ENCODE measurements at places on chromosomes 4 and X.

DNA sequence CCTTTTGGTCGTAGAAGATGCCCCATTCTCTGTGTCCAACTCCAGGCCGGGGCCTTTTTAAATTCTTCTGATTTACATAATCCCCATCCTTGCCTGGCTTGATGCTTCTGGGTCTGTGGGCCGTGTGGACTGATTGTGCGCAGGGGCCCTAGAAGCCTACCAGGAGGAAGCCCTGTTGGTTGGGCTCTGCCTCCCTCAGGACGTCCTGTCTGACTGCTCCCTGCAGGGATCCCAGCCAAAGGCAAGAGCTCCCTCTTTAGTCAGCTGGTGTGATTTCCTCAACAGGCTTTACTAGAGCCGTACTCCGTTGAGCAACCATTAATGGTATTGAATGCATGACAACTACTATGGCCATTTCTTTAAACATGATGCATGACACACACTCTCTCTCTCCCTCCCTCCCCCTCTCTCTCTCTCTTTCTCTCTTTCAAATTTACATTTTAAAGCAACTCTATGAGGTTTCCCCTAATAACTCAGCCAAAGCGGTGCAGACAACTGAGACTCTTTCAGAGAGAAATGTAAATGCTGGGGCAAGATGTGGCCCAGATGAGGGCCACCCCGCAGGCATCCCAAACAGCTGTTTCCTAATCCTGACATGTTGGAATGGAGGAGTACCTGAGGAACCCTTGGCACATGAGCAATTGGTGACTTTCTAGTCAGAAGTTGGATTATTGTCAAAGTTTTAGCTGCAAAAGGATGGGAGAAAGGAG, 117.3 kb downstream of the DRD5 start:
- DNase-seq: no peak

DNA sequence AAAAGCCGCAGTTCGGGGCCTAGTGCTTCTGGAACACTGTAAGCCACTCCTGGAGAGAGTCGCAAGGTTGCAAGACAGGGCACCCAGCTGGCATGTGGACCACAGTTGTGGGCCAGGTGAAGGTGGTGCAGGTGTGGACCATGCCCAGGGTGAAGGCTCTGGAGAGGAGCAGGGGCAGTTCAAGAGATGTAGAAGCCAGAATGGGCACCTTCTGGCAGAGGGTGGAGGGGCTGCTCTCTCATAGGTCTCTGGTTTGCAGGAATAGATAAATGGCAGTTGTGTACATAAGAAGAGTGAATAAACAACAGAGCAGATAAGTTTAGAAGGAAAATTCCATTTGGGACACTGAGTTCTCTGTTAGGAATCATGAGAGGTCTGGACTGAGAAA, 38.6 kb downstream of the TNIP3 start:
- no peak for DNase-seq

GRCh38 chrX:53188763-53189162, 36.2 kb downstream of the KDM5C start:
- DNase-seq: no peak

GRCh38 chrX:72100051-72100755, 31.5 kb downstream of the RTL5 start:
- no peak for DNase-seq

GRCh38 chrX:105349476-105349875, 129.0 kb upstream of the TEX13A start:
- no peak for DNase-seq

- DNase-seq: no peak
These were observed 71.9 kb downstream of the NPNT start for GRCh38 chr4:105967058-105967658.

DNA sequence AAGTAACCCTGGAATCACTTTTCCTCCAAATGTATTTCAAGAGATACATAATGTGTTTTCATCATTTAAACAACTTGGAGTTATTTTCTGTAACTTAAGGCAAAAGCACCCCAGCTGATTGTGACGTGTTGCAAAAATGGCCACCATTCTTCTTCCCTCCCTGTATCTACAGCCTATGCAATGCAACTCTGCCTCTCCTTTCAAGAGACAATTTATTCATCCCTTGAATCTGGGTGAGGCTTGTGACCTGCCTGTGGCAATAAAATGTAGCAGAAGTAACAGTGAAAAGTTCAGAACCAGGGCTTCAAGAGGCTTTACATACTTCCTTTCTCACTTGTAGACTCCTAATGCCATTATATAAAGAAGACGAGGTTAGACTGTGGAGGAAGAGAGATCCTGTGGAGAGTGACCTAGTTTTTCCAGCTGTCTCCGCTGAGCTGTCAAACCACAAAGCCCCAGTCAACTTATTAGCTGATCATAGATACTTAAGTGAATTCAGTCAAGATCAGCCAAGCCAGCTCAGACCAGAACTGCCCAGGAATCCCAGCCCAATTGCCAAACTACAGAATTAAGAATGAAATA, 81.0 kb upstream of the KLF3 start:
- DNase-seq: no peak

DNA sequence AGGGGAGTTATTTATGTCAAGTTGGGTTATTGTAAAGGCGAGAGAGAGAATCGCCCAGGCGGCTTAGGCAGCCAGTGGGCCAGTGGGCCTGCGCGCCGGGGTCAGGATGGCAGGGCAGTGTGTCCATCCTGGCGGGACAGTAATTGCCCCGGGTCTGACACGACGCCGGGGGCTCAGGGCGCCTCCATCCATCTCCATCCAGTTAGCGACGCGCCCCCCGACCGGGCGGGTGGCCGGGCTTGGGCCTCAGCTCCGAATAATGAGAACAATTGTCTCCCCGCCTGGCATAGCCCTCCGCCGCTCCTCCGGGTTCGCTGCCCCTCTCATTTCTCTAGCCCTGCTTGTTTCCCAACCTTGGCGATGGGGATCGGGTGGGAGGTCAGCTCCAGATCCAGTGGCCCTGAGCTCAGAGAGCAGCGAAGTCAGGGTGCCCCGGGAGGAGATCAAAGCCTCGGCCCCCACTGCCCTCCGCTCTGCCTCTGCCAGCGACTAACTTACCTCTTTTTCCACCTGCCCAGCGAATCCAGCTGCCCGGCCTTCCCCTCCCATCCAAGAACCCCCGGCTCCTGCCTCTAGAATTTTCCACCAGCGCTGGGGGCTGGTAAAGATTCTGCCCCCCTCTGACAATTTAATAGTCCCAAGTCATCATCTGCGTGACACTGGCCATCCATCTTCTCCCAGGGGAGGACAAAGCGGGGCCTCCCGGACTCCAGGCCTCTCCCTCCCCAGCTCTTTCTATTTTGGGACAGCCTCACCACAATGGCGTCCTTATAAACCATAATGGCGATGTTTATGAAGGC, 56.9 kb upstream of the TMEM33 start:
- no peak for DNase-seq

- no peak for DNase-seq
These were observed 18.0 kb downstream of the CRMP1 start for GRCh38 chr4:5874811-5875449.

- DNase-seq: no peak
These were observed 57.9 kb upstream of the TEX13D start for GRCh38 chrX:124274438-124275181.

DNA sequence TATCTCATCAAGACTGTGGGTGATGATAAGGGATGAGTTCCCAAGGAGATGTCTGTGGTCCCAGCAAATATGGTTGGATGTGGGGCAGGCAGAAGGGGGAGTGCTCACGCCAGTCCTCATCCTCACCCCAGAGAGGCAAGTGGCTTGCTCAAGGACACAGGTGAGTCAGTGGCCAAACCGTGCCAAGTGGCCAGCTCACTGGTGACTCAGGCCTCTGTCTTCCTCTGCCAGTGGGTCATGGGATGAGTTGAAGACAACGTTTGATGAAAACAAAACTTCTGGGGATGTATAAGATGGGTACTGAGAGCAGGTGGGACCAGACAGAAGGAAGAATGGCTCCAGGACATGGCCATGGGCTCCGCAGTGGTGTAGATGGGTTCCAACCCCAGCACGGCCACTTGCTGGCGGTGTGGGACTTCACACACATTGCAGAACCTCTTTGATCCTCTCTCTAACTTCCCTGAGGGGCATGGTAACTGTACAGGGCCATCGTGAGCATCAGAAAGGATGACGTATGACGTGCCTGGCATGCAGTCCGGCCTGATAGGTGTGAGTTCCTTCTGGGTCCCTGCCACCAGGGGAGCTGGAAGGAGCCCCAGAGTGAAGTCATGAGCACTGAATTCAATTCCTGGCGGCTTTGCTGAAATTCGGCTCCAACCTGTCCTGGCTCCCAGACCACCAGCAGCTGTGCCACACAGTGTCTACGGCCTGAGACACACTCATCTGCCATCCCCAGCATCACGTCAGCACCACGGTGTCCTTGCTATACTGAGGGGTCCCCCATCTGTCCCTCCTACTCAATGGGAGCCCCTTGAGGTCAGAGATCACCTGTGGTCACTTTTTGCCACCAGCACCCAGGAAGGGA, 41.3 kb upstream of the GPR78 start:
- DNase-seq: no peak

DNA sequence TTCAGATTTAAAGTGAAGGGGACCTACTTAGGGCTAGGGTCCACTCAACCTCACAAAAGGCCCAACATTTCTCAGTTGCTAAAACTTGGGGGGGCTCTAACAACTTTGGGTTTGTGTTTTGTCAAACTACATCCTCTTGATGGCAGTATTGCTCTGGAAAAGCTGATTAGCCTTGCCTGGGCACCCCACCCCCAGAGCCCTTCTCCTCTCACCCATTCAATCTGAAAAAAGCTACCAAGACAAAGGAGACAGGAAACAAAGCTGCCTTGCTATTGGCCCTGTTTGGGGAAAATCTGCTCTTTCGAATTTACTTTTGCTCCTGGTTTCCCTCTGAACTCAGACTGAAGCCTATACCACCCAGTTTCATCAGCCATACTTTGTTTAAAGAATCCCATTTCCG, 195.2 kb upstream of the STK26 start:
- no peak for DNase-seq

DNA sequence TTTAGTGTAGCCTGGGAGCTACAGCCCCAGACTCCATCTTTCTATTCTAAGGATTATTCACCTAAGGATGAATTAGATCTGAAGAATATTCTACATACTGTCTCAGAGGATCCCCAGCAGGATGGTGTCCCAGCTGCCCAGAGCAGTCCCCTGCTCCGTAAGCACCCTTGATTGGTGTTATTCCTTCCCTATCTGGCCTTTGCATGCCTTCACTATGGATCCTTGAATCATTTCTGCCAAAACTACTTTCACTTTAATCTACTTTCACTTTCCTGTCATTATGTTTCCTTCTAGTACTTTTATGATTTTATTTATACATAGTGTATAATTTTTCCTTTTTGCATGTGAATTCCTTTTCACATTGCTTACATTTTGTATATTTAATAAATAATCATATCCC, 39.2 kb downstream of the ARHGAP24 start:
- no peak for DNase-seq

GRCh38 chr4:165331359-165331758, 3.9 kb downstream of the MSMO1 start:
- no peak for DNase-seq

DNA sequence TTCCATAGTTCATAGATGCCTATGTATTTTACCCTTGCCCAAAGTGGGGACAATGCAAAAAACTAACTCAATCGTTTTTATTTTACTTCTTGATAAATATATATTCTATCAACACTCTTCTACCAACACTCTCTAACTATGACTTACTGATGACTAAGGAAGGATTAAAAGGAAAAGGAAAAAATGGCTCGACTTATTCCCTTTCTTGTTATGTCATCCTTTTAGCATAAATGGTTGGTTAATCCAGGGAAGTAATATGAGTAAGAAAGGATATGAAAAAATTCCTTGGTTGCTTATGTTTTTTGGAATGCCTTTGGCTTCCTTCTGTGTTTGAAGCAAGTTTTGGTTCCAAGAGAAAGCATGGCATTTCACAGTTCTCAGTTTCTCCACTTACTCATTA, 1087.1 kb downstream of the C4orf33 start:
- DNase-seq: no peak

DNA sequence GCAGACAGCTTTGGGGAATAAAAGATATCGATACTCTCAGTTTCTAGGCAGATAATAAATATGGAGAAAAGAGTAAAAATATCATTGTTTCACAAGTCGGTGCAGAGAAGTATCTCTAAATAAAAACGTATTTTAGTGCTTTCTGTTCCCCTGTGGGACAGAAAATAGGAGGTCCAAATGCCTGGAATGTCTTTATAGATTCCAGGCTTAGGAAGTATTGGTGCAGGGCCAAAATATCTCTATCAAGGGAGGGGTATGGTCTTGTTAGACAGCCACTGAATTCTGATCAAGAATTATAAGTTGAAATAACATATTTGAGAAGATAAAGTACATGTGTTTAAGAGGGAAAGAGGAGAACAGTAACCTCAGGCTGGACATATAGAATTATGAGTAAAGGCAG, 596.4 kb downstream of the PCDH18 start:
- DNase-seq: no peak

- no peak for DNase-seq
These were observed 84.7 kb upstream of the RAPGEF2 start for GRCh38 chr4:159018062-159018629.

GRCh38 chrX:18410038-18410437, 15.4 kb upstream of the CDKL5 start:
- DNase-seq: no peak

DNA sequence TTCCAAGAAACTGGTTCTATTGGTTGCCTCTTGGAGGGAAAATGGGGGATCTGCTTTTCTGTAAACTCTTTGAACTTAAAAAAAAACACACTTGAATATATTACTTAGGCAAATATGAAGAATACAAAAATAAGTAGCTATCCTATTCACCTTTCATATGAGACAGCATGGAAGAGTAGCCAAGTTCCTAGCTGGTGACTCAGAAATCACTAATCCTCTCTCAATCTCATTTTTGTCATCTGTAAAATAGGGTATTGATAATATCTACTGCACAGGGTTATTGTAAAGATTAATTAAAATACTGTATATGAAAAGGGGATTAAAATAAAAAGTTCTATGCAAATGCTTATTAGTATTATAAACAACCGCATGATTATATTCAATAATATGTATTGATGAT, 12.7 kb downstream of the MGARP start:
- no peak for DNase-seq

GRCh38 chr4:148497258-148497657, 55.0 kb upstream of the NR3C2 start:
- DNase-seq: no peak

DNA sequence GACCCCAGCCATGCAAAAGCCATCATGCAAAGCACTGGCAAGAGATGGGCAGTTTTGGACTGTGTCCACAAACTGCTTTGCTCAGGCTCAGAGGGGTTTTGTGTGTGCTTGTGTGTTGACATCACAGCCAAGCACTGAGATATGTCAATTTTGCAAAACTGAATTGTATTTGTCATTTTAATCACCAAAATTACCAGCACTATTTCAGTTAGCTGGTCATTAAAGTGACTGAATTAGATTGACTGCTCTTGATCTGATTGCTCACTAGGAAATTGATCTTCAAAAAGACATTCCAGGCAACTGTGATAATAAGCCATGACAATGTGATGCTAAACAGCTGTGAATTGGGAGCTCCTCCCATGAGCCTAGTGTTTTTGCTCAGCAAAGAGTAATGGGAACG, 337.3 kb upstream of the GNPDA2 start:
- no peak for DNase-seq
